ENCODE measurements at places on chromosomes 16 and 17.

DNA sequence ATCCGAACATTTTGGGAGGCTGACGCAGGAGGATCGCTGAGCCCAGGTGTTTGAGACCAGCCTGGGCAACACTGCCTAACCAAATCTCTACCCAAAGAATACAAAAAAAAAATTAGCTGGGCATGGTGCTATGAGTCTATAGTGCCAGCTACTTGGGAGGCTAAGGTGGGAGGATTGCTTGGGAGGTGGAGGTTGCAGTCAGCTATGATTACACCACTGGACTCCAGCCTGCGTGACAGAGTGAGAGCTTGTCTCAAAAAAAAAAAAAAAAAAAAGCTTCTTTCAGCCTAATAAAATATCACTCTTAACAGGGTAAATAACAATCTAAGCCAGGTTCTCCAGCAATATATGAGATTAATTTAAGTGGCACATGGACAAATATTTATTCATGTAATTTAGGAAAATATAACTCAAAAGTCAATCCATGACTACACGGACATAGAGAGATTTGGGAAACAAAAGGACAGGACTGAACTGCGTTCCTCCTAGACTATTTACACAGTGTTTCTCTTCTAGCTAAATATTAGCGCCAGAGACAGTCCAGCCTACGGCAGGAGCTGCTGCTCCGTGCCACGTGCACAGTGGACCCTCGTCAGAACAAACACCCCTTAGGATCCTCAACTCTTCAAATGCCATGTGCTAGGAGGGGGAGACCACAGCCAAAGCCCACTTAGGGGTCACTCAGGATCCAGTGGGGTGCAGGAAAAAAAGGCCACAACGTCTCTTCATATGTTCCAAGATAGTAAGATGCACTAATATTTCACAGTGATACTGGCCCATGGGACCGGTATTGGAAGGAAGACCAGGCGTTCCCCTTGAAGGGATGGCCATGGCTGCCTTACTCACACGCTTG, 8.7 kb downstream of the USP36 start:
- DNase-seq: no peak

DNA sequence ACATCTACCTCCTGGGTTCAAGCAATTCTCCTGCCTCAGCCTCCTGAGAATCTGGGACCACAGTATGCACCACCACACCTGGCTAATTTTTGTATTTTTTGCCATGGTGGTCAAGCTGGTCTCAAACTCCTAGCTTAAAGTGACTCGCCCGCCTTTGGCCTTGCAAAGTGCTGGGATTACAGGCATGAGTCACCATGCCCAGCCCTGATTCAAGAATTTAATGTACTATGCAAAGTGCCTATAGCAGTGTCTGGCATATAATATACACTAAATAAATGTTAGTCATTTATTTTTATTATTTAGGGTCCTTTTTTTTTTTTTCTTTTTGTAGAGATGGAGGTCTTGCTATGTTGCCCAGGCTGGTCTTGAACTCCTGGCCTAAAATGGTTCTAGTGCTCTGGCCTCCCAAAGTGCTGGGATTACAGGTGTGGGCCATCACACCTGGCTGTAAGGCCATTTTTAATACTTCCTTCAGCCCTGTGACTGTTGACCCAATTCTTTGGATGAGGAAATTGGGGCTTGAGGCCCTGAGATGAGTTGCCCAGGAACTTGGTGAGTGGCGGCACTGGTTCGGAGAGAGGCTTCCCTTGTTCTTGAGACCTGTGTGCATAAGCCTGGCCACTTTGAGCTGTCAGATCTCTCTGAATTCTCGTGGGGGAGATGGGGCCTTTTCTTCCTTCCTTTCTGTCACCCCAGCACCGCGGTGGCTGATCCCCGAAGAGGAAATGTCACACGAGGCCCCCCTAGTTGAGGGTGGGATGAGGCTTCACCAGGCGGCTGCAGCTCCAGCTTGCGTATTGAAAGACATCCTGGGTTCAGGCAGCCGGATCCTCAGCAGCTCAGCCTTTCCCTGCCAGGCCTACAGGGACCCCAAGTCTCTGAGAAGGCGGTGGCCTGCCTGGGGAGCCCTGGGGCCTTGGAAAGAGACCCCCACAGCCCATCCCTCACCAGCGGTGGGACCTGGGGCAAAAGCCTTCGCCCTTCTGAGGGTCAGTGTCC, 38.7 kb downstream of the LAT start:
- no peak for DNase-seq

- DNase-seq: no peak
Measured at GRCh38 chr17:37476431-37477120, 13.1 kb upstream of the DUSP14 start.

DNA sequence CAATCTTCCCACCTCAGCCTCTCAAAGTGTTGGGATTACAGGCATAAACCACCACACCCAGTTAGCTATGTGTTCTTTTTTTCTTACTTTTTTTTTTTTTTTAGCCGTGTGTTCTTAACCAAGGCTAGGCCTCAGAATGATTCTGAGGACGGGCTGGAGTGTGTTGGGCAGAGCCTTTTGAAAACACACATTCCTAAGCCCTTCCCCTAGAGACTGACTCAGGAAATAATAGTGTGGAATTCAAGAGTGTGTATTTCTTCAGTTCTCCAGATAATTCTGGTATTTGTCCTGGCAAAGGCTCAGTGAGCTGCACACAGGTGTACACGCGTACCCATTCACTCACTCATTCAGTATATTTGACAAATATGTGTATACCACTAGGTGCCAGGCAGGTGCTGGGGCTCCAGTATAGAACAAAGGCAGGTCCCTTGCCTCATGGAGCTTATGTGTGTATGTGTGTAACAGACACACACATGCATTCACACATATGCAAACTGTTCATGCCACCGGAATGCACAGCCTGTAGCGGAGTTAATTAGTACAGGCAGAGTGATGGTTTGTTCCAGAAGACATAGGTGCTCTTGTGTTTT, 19.4 kb upstream of the NFATC3 start:
- DNase-seq: no peak

DNA sequence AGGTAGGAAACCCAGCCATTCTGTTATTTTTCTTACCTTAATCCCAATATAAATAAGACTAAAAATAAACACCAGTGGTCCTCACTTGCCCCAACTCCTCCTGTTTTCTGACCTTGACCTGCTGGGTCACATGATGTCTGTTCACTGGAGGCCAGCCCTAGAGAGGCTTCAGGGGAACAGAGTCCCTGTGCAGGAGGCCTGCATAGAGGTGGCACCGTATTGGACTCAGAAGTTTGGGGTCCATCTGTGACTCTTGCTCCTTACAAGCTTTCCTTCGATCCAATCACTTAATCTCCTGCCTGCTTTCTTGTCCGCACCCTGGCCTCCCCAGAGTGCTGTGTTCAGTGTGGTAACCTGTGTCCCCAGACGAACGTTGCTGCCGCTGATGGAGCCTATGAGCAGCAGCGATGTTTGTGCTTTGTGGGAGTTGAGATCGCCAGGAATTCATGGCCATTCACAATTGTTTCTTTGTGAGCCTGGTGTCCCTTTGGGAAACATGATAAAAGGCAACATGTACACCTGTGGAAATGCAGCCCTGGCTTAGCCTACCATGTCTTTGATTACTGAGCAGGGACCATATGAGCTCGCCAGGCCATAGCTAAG, 4.7 kb downstream of the IGSF6 start:
- DNase-seq: no peak

DNA sequence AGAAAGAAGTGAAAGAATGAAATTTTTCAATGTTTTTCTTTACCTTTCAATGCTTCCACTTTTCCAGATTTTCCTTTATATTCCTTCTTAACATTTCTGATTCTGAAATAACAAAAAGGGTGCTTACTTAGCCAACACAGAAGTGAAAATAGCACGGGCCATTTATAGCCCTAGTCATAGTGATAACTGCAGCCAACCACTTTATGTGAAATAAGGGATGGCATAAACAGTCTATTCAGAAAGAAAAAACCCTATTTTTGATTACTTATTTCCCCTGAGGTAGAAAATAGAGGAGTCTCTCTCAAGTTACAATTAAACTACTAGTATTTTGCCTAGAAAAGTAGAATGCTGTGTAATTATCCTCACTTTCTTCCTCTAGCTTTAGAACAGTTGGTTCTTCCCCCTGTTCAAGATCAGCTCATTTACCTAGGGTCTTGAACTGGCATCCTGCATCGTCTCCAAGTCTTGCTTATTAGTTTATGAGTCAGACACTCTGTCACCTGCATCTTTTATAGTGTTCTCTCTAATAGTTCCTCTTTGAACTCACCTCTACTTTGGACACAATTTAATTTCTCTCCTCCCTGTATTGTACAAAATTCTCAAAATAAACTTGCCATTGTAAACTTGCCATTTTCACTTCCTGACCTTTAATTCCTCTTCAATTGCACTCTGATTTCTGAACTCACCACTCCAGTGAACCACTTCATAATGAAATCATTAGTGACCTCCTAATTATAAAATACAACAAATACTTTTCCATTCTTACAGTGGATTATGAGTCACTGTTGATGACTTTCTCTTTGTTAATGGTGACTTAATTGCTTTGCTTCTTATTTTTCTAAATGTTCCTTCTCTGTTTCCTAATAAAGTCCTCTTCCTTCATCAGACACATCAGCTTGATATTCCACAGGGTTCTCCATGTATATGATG, 23.6 kb downstream of the ABCA6 start:
- DNase-seq: no peak

DNA sequence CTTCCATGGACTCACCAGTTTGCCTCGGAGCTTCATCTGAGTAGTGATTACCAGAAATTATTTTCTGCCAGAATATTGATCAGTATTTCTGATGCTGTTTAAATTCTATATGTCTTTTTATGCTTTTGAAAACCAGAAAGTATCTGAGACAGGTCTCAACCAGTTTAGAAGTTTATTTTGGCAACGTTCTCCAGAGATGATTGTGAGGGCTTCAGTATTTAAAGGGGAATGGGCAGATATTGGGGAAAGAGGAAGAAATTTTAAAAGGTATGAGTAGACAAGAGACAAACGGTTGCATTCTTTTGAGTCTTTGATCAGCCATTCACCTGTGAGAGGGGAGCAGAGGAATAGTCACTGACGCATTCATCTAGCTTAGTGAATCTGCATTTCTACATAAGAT, 44.4 kb upstream of the ABCC11 start:
- no peak for DNase-seq

Measured in kidney epithelial cell (primary cell).